Lung (tissue), 17 donors: ENCODE measurements at places on chromosomes 4 and X.

GRCh38 chr4:12487000-12487399 is 997.1 kb downstream of the RAB28 start:
- peak; percentile 34 for DNase-seq

- DNase-seq: no peak
Observed at GRCh38 chr4:172975651-172976229, 192.9 kb upstream of the GALNT7 start.

DNA sequence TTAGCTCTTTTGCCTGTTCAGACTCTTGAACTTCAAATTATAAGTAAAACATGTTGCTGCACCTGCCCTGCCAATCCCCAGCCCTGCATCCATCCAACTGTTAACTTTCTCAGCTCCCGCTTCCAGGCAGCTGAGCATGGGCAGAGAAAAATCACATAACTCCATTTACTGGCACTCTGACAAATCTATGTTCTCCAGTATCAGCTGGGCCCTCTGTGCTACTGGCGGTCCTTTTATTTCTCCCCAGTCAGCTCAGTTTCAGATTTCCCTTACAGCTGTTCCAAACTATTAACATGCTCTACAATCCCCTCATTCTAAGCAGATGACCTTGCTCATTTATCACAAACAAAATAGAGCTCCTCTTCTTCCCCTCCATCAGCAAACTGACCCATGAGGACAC is 240.4 kb upstream of the TET2 start:
- DNase-seq: peak; percentile 40

- DNase-seq: no peak
Observed at GRCh38 chr4:100843910-100844309, 326.1 kb upstream of the EMCN start.

- DNase-seq: no peak
Observed at GRCh38 chr4:142311916-142312315, 534.2 kb downstream of the INPP4B start.

DNA sequence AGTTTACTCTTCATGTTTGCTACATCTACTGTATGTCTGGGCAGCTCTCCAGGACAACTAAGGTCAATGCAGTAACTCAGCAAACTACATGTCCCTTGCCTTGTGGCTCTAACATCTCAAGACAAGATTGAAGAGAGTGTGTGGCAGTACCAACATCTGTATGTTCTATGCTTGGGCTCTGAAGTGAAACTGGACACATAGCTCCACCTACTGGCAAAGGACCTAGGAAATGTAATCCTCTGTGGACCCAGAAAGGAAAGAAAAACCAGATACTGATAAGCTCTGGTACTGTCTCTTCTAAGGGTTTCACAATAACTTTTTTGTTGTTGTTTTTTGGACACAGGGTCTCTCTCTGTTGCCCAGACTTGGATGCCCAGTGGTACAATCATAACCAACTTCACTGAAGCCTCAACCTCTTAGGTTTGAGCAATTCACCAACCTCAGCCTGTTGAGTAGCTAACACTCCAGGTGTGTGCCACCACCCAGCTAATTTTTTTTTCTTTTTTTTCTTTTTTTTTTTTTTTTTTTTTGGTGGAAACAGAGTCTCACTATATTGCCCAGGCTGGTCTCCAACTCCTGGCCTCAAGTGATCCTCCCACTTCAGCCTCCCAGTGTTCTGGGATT is 64.1 kb downstream of the QDPR start:
- DNase-seq: peak; percentile 84

GRCh38 chr4:71784569-71785197 is 804 bp upstream of the GC start:
- no peak for DNase-seq

GRCh38 chr4:40514497-40514951 is 115.1 kb downstream of the RBM47 start:
- peak; percentile 31 for DNase-seq

DNA sequence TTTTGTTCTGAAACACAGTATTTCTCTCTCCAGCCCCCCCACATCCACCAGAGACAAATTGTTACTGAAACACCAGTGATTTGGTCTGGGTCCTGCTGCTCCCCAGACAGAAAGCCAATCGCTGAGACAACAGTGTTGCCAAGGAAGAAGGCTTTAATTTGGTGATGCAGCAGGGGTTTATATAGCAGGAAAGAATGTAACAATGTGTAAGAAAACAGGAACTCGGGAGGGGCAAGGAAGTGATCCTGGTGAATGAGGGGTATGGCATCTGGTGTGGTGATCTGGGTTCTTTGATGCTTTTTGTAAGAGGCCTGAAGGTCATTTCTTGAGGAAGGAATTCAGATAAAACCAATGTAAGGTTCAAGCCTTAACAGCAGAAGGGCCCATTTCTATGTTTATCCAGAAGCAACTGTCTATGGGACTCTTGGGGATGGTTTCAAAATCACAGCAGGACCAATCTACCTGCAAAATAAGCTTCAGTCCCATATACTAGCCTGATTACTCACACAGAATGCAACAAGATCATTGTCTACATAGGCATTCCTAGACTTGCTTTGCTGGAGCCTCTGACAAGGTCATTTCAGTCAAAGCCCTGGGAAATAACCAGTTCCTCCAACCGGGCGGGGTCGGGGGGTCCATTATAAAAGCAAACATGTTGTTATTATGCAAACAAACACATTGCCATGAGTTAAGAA is 445.2 kb upstream of the ZFP42 start:
- no peak for DNase-seq

DNA sequence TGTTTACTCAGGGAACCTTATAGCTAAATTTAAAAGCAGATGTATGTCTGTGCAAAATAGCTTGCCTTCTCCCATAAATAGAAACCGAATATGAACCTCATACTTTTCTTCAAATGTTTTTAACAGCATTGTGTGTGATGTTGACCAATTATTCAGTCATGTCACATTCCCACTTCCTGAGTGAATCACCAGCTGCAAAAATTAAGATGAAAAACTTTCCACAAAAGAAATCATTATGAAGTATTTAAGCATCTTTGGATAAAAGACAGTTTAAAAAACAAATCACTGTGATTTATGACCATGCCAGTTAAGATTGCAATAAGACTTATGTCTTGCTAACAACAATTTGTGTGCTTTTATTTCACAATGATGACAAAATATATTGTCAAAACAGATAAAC is 220.1 kb downstream of the PDGFC start:
- no peak for DNase-seq

DNA sequence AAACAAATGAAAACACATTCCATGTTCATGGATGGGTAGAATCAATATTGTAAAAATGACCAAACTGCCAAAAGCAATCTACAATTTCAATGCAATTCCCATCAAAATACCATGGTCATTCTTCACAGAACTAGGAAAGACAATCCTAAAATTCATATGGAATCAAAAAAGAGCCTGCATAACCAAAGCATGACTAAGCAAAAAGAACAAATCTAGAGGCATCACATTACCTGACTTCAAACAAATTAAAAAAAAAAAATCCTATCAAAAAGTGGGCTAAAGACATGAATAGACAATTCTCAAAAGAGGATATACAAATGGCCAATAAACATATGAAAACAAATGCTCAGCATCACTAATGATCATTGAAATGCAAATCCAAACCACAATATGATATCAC is 297.5 kb downstream of the NAF1 start:
- DNase-seq: no peak

- DNase-seq: no peak
Observed at GRCh38 chrX:47194194-47194787, 662 bp downstream of the UBA1 start.

DNA sequence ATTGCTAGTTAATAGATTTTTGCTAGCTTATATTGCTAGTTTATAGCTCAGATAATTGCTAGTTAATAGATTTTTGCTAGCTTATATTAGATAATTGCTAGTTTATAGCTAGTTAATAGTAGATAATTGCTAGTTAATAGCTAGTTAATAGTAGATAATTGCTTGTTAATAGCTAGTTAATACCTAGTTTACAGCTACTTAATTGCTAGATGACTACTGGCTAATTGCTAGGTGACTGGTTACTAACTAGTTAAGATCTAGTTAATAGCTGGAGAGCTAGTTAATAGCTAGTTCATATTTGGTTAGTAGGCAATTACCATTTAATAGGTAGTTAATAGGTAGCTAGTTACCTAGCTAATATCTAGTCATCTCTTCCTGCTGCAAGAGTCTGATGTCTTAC is 633.8 kb upstream of the CT83 start:
- no peak for DNase-seq

GRCh38 chr4:10736266-10736665 is 51.7 kb upstream of the CLNK start:
- no peak for DNase-seq

- DNase-seq: peak; percentile 14
Observed at GRCh38 chr4:189547559-189547958, 393.1 kb upstream of the FRG1 start.

DNA sequence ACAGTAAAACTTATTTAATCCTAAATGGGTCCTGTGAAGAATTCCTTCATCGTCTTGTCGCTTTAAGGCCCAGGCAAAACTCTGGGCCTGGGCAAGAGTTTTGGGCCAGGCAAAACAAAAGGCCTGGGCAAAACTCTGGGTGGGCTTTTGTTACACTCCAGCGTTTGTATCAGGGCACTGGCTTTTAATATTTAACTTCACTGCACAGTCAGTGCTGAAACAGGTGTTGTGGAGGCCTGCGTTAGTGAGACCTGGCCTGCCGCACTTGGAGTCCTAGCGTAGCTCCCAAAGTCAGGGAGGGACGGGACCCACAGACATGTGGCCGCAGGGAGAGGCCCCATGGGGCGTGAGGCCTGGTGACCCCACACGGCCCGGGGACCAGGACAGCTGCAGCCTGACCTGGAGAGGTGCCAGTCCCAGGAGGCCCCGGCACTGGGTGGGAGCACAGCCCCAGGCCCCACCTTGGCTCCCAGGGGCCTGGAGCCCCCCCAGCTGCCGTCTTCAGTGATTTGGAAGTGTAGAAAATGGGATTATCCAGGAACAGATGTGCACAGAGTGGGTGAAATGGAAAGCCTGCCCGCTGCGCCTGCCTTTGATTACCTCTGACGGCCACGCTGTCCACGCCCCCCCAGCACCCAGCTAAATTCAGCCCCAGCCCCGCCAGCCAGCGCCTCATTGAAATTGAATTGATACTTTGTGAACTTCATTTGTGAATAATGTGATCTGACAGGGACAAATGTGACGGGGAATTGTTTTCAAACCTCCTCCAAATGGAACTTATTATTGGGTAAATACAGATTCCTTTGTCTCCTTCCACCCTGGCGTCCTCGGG is 132.9 kb upstream of the NKX1-1 start:
- DNase-seq: peak; percentile 18

- no peak for DNase-seq
Observed at GRCh38 chr4:31338000-31338399, 617.8 kb downstream of the PCDH7 start.

DNA sequence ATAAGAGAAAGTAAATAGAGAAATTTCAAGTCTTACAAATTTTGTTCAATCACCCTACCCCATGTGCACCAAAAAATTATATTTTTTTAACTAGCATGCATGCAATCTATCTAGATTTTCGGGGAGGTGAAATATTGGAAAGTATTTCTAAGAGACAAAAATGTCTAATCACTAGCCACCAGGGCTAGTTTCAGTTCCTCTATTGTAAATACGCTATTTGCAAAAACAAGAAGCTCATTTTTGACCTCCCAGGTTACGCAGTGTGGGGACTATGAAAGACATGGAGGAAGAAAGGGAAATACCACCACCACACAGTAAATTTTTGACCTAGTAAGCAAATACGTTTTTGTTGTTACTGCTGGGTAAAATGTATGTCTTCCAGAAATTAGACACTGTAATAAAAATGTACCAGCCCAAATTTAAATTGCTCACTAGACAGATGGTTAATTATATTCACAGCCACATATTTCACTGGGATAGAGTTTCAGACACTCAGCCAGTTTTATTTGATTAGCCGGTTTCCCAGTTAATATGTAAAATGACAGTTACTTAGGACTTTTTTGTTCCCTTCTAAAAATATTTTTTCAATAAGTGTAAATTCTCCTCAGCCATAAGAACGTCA is 2.2 kb downstream of the NEXMIF start:
- no peak for DNase-seq

DNA sequence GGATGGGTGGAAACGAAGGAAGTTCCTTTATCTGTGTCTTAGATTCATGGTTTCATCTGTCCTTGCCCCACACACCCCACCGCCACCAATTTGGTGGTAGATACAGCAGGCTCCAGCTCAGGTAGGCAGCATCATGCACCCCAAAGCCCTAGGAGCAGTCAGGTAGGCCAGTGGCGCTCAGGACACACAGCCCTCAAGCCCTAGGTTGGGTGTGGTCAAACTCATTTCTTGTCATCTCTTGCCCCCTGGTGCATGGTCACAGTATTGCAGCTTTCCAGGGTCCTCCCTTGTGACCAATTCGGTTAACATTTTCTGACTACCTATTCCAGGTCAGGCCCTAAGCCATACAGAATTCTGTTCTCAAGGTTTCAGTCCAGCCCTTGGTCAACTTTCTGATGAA is 14.5 kb upstream of the PRRG3 start:
- peak; percentile 39 for DNase-seq

DNA sequence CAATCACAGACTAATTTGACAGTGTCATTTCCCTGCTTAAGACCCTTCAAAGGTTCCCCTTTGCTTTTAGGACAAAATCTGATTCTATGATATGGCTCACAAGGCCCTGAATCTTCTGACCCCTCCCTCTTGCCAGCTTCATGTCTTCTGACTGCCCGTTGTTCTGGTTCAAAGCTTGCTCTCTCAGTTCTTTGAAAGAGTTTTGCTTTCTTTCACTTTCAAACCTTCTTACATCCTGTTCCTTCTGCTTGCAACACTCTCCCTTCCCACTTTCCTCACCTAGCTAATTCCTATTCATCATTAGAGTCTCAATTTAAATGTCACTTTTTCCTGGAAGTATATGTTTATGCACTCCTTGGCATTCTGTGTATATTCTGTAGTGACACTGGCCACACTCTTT is 299.2 kb downstream of the IDS start:
- no peak for DNase-seq

GRCh38 chr4:183533698-183534097 is 28.8 kb downstream of the ING2 start:
- DNase-seq: no peak

GRCh38 chrX:121389976-121390714 is 342.7 kb downstream of the GLUD2 start:
- DNase-seq: no peak

DNA sequence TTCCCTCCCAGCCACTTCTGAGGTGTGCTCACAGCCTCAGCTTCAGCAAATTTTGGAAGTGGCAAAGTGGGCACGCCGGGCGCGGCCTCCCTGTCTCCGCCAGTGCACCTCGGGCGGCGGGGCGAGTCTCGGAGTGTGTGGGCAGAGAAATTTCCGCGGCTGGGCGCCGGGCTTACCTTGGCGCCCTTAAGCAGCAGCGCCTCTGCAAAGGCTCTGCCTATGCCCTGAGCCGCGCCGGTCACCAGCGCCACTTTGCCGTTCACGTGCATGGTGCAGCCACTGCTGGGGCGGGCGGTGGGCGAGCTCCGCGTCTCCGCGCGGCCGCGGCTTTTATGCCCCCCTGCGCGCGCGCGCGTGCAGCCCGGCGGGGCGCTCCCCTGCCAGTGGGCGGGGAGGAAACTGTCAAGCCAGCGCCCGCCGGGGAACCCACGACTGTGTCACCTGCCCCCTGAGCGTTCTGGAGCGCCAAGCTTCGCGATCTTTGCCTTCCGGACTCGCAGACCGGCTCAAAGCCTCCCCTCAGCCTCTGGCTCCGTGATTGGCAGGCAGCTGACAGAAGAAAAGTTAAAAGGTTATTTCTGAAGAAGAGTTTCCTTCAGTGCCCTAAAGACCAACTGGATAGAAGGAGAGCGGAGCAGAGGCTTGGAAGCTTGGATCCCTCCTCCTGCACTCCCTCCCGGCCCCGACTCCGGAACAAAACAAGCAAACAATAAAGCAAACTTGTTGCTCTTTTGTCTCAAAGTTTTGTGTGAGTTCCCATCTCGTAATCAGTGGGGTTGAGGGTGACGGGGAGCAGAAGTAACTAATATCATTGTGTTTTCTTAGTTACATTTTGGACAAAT is at the start of gene HPGD:
HPGD (minus strand) TSS at position 306 of the 842 bp plus-strand sequence; CDS start at position 269, 37 bp downstream.
- DNase-seq: peak; percentile 64

- peak; percentile 92 for DNase-seq
Observed at GRCh38 chr4:186726426-186727168, 2.9 kb upstream of the FAT1 start.
